Femur (tissue), 1 donor: ENCODE measurements at places on chromosomes 6 and 20.

GRCh38 chr20:24494460-24494920 is 25.1 kb downstream of the SYNDIG1 start:
- DNase-seq, result no peak

GRCh38 chr6:37123957-37124729 is 45.8 kb upstream of the PIM1 start:
- no peak for DNase-seq

DNA sequence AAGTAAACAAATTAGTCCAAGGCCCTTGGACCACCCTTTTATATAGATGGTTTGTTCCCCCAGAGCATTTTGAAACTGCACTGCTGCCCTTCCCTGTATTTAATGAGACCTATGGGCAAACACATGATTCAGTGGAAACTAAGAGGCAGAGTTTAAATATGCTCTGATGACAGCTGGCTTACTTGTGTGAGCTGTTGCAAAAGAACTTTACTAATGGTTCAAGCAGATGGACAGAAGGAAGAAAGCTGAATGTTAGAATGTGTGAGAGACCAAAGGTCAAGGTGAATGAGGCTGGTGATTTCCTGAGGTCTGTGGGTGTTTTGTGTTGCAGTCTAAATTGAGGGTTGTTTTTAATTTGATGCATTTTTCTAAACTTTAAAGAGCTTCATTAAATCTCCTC is 123.0 kb upstream of the CEP162 start:
- no peak for DNase-seq

DNA sequence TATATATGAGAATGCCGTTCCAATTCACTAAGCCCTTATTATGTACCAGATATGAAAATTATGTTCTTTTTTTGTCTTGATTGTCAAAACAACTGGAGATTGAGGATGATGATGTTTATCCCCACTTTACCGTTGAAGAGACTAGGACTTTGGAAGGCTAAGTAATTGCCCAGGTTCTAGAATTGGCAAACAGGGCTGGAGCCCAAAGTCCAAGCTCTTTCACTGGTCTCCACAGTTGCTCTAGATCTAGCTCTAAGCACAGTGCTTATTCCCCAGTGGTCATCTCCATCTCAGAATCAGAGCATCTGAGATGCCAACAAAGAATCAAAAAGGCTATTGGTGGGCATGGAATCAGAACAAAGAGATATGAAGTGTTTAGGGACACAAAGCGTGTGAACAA is 215.3 kb upstream of the FOXA2 start:
- no peak for DNase-seq

GRCh38 chr20:21208999-21209398 is 83.1 kb downstream of the KIZ start:
- DNase-seq, result no peak

- no peak for DNase-seq
These were observed 187.8 kb upstream of the LRFN2 start for GRCh38 chr6:40774932-40775331.
